ENCODE measurements at places on chromosomes 7 and 10. TPM values are rescaled to one million over a fixed set of nuclear protein-coding genes. Genes with fewer than 3 reads are reported as not detected.
A peak's percentile ranks its signal among the peaks of the same experiment; 100 is the strongest.

DNA sequence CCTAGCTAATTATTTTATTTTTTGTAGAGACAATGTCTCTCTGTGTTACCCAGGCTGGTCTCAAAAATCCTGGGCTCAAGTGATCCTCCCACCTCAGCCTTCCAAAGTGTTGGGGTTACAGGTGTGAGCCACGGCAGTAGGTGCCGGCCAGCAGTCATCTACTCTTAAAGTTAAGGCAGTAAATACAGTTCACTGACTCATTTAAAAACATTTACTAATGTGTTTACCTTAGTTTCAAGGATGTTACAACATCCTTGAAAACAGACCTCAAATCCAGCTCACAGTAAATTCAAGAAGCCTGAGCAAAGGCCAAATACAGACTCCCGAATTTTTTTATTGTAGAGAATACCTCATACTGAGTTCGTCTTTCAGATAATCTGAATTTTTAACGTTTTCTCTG is 29.6 kb upstream of the ABCB4 start:
- DNase-seq, result no peak

The LRRN3 gene
- 5.8 TPM for total RNA-seq

DNA sequence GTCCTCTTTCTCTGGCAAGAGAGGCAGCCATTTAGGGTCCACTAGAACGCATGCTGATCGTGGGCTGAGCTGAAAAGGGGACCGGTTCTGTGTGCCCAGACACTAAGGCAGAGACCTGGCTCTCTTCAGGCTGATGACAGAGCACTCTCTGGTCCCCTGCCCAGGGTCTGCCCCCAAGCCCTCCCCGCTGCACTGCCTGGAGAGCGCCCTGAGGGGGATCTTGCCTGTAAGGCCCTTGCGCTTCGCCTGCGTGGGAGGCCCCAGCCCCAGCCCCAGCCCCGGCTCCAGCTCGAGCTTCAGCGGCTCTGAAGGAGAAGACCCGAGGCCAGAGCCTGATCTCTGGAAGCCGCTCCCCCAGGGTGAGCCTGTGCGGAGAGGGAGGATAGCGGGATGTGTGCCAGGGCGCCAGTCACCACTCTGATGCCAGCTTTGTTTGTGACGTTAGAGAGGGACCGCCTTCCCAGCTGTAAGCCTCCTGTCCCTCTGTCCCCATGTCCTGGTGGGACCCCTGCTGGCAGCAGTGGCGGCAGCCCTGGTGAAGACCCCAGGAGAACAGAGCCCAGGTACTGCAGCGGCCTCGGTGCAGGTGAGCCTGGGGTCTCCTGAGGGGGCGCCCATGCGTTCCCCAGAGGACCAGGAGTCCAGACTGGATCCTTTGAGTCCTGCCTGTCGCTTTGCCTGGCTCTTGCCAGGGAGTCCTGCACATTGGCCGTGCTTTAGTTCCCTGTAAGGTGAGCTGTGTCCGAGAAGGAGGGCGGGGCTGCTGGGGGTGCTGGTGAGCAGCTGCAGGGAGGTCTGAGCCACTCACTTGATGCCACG is 43.2 kb downstream of the ZNF467 start:
- no peak for DNase-seq

The SLC29A4 gene
- total RNA-seq, result 12.5 TPM

DNA sequence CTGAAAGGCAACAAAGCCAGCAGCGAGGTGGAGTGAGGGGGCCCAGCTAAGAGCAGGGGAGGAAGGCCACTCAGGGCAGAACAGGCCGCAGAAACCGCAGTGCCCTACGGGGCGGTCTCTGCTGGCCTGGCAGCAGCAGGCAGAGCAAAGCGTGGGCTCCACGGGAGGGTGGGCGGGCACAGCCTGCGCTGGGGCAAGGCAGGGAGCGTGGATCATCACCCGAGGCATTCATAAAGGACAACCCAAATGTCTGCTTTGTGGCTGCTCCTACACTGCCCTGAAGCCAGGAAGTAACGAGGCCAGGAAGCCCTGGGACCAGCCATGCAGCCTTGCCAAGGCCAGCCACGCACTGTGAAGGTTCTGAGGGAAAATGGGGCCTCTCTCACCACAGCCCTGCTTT is 127.5 kb downstream of the MAD1L1 start:
- DNase-seq, result no peak

The JAKMIP3 gene
- 0.27 TPM for total RNA-seq

- DNase-seq, result no peak
Measured at GRCh38 chr7:75968012-75968411, 26.4 kb downstream of the TMEM120A start.

GRCh38 chr7:122468945-122469344 is 164.4 kb upstream of the FEZF1 start:
- no peak for DNase-seq

- peak; percentile 70 for DNase-seq
Measured at GRCh38 chr10:124942317-124943169, 620 bp downstream of the ZRANB1 start.

DNA sequence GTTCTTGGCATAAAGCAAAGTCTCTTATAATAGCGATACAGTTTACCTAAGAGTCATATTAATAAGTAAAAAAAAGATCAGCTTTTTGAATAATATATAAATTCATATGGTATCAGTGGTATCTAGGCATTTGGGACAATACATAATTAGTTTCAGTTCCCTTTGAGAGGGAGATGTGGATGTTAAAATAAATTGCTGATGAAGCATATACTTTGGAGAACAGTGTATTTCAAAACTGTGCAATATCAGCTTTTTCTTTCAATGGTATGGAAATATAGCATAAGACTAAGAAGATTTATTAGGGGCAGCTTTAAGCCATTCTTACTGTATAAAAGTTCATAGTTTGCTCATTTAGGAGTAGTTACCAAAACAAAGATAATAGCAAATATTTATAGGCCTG is 35.5 kb downstream of the MDFIC start:
- no peak for DNase-seq

DNA sequence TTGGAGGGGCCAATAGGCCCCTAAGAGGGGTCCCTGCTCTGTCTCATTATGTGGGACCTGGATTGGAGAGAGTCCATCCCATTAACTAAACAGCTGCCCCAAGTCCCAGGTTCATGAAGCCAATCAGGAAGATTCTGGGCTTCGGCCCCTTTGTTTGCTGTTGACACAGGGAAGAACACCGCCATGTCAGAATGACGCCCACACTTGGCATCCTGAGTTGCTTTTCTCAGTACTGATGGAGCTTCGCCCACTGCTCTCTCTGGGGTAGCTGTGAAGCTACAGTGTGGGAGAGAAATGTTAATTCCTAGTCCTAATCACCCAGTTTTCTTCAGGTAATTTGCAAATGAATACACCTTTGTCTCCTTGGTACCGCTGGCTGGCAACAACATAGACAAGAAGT is 264.7 kb downstream of the GLRX3 start:
- DNase-seq, result no peak

The FGFBP3 gene
- 252 TPM for total RNA-seq

DNA sequence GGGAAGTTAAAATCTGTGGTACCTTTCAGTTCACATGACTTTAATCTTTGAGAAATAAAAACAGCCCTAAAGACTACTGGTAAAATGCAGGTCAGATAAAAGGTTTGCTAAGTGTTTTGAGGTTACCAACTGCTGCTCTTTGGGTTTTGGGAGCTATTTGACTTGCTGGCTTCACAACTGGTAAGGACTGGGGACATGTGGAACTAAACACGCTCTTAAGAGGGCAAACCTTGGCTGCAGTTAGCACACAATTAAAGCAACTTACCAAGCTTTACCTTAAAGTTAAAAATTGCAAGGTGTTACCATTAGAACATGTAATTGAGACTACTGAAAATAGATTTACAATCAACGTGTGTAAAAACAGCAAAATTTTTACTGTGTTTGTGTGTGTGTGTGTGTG is 220.2 kb downstream of the PHF14 start:
- no peak for DNase-seq

The AGAP4 gene
- total RNA-seq, result 22.6 TPM

The CCAR1 gene
- total RNA-seq, result 26.6 TPM

DNA sequence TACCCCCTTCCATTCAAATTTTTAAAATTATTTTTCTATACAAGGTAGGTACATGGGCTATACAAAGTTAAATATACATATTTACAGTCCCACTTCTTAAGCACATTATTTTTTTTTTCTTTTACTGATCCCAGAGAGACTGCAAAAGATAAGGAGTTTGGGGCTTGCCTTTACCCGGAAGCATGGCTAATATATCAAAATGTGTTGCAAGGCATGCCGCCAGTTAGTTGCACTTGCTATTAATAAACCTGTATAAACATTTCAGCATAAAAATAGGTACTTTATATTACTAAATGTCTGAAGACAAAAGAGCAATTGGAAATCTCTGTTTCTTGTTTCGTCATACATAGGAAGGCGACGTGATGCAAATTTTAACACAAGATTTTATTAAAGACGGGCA is 21.5 kb upstream of the PDLIM1 start:
- no peak for DNase-seq

The DLX6 gene
- total RNA-seq, result not detected

The ACHE gene
- total RNA-seq, result 3.6 TPM

DNA sequence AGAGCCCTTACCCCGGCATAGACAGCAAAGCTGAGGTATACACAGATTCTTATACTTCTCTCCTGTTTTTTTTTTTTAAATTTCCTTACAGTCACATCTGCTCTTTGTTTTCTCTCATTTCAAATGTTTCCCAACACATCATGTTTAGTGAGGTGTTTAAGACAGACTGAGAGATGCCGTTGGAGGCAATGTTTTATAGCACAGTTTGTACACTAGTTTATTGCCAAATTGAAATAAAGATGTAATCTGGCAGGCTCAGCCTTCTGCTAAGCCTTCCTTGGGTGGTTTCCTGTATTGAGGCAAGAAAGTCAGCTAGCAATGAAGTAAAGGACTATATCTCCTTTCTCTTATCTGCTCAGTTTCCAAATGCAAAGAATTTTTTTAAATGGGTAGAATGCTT is 393.4 kb downstream of the SORCS1 start:
- DNase-seq, result no peak

The SLC13A1 gene
- total RNA-seq, result not detected

The CELF2 gene
- 0.51 TPM for total RNA-seq

The HKDC1 gene
- total RNA-seq, result 1.2 TPM

DNA sequence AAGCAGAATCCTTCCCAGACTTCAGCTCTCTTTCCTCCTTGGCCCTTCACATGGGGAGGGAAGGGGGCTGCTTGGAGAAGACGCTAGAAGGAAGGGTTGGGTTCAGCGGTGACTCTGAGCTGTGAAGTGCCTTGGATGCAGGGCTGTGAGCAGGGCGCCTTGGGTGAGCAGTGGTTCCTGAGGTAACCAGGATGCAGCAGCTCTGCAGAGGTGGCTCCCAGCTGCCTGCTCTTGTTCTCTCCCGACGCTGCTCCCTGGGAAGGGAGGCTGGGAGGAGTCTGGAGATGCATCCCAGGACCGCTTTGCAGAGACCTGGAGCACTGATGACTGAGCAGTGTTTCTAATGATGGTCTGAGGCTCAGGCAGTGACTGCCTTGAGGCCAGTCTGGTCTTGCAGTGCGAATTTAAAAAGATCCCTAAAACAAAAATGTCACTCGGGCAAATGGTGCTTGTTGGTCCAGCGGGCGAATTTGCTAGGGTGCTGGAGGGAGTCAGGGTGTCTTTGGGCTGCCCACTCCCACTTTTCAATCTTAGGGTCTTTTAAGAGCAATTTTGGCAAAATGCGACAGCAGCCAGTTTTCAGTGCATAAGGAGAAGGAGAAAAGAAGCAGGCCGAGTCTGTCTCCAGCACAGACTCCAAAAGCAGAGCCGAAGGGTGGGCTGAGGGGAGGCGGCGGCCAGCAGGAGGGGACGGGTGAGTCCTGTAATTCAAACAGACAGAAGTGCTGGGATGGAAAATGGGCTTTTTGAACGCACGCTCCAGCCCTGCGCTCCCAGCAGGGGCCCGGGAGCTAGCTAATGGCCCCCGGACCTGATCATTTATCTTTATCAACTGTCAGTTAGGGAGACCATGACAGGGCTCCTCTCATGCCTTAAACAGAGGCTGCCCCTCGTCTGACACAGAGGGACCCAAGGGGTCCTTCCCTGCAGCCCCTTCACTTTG is 191.2 kb upstream of the SHH start:
- no peak for DNase-seq

DNA sequence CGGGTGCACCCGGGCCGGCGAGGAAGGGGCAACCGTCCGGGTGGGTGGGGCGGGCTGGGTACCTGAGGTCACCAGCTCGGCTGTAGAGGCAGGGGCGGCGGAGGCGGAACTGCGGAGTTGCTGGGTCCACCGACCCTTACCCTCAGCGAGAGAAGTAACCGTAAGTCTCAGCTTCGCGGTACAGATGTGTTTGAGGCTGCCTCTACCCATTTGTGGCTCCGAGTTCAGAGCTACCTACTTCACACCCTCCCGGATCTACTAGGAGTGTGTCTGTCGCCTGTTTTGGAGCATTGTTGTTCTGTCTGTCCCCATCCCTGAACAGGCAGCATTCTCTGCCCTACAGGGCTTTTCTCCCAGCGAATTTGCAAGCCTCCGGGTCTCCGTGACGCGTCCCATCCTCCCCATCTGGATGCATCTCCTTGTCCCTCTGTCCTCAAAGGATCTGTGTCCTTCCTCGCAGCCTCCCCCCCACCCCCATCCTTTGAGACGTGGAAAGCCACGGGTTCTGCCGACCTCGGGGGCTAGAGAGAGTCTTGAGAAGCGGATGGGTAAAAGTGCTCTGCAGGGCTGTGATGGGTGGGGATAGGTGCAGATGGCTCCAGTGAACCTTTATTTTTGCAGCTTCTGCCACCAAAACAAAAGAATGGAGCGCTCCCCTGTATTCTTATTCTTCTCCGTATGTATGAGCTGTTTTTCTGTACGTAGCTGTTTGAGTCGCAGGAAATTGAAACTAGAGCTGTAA is 757 bp downstream of the ANKIB1 start:
- peak; percentile 39 for DNase-seq

The PNLIPRP1 gene
- total RNA-seq, result not detected

The IKZF1 gene
- not detected for total RNA-seq

DNA sequence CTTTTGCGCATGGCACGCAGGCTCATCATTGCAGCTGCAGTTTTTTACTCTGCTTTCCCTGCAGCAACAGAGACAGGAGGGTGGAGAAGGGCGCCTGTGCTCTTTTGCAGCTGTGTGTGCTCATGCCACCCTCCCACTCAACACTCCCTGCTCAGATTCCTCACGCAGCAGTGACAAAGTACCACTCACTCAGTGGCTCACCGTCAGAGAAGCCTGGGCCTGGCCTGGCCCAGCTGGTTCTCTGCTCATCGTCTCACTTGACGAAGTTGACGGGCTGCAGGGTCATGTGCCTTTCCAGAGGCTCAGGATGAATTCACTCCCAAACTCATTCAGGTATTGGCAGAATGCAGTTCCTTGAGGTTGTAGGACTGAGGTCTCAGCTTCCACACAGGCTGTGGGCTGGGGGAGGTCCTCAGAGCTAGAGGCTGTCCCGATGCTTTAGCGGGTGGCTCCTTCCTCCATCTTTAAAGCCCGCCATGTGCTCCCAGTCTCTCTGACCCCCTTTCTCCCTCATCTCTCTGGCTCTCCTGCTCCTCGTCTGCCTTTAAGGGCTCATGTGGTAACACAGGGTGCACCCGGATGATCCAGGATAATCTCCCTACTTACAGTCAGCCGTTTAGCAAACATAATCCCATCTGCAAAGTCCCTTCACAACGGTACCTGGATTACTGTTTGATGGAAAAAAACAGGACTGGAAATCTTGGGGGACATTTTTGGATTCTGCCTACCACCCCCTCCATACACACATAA is 25.8 kb downstream of the PTPRE start:
- DNase-seq, result no peak

GRCh38 chr7:103748680-103749079 is 240.8 kb downstream of the RELN start:
- no peak for DNase-seq

The NCF1 gene
- total RNA-seq, result not detected

Data from G401 (cell line).